ENCODE measurements at places on chromosomes 5 and 9. TPM values are rescaled to one million over a fixed set of nuclear protein-coding genes. Genes with fewer than 3 reads are reported as not detected.

DNA sequence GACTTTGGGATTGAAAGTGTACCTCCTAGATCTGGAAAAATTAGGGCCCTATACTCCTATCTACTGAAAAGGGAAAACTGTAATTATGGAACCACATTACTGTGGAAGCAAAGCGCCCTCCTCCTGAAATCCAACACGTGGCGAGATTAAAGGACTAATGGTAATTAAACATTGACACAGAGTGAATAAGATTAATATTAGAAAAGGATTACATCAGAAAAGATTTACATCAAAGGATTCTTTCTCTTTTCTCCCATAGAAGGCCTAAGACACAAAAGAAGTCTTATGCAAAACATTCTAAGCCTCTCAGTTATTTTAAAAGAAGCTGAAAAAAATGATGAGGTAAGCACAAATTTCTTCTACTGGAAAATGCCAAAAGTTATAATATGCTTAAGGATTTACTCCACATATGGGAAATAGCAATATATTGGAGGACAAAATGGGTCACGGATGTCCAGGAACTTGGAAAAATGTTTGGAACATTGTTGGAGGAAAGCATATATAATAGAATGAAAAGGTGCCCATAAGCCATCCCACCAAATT, 227.8 kb downstream of the TRPM3 start:
- DNase-seq, result no peak

DNA sequence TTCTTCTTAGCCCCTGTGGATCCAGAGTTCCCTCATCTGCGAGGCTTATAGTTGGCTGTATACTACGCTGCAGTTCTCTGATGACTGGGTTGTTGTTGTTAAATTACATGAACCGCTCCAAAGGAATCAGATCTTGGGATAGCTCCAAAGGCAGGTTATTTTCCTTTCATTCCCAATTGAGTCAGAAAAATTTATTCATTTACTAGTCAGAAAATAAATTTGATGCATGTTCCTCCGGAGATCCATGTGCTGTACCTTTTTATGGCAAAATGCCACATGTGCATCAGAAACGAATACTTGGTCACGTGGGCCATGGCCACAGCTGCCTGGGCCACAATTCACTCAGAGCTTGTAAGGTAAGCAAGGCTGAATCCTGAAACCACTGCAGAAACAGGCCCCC, 304.0 kb downstream of the NR2F1-AS1 start:
- DNase-seq, result no peak

- peak; percentile 80 for DNase-seq
Measured at GRCh38 chr5:151214614-151215545, 9.0 kb downstream of the CCDC69 start.

DNA sequence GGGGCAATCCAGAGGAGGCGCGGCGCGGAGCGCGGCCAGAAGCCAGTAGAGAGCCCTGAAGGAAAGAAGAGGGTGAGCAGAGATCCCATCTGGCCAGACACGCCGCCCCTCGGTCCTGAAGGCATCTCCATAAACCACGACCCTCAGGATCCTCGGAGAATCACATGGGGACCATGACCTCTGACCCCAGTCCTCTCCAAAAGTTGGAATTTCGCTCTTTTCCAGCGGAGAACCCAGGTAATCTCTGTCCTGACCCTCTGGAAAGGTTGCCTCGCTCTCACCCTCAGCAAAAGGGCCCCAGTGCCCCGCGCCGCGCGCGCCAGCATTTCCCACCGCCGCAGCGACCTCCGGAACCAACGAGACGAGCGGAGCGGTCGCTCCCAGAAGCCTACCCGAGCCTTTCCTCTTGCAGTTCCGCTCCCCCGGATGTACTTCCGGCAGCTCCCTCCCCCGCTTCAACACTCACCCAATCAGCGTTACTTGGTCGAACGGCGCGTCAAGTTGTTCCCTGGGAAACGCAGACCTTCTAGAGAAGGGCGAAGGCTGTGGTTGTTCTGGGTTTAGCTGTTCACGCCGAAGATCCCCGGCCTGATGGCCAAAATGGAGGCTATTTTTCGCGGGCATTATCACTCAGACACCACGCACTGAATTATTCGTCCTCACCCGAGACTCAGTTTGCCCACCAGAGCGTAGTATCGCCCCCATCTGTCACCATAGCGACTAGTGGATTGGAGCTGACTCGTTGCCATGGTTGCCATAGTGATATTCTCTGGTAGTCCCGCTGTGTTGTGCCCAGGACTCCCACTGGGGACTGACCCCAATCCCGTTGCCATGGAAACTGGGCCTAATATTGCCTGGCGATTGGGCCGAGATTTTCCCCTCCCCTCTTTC, at the start of gene STOML2:
Gene STOML2, minus strand, starts transcription at position 363 of the 891 bp plus-strand sequence. Its CDS starts 37 bp downstream, at position 326.
- peak; percentile 96 for DNase-seq

- no peak for DNase-seq
Measured at GRCh38 chr5:98425640-98426039, 347.8 kb upstream of the RGMB start.

POLR3G gene
- 0.64 TPM for total RNA-seq

DNA sequence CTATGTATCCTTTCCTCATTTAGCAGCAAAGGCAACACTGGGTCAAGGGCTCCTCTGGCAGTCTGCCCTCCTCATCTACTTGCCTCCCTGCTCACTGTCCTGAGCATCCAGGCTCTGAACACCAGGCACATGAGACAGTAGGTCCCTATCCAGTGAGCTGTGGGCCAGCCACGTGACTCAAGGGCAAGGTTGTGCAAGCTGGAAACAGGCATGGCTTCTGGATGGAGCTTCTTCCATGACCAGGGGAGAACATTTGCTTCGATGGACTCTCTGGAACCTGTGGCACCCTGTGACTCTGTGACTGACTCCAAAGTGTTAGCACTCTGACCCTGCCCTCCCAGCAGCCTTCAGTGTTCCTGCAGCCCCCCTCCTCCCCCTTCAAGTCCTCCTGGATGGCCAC, 31.2 kb downstream of the ENHO start:
- DNase-seq, result no peak

GRCh38 chr5:145867806-145868205, 5.0 kb downstream of the GRXCR2 start:
- DNase-seq, result no peak

BTNL3 gene
- 62.2 TPM for total RNA-seq

- DNase-seq, result no peak
Measured at GRCh38 chr9:28158451-28158850, 585.2 kb upstream of the C9orf72 start.

TSSK1B gene
- not detected for total RNA-seq

PRR7 gene
- total RNA-seq, result 1.2 TPM

GRCh38 chr5:31047007-31047406, 146.5 kb upstream of the CDH6 start:
- no peak for DNase-seq

GRCh38 chr5:306011-306805, 15.3 kb upstream of the AHRR start:
- DNase-seq, result no peak

DNA sequence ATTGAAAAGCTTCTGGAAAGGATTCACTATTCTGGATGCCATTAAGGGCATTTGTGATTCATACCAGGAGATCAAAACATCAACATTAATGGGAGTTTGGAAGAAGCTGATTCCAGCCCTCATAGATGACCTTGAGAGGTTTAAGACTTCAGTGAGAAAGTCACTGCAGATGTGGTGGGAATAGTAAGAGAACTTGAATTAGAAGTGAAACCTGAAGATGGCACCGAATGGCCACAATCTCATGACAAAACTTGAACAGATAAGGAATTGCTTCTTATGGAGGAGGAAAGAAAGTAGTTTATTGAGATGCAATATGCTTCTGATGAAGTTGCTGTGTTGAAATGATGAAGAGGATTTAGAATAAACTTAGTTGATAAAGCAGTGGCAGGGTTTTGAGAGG, 254.6 kb upstream of the SLC24A2 start:
- no peak for DNase-seq

DNA sequence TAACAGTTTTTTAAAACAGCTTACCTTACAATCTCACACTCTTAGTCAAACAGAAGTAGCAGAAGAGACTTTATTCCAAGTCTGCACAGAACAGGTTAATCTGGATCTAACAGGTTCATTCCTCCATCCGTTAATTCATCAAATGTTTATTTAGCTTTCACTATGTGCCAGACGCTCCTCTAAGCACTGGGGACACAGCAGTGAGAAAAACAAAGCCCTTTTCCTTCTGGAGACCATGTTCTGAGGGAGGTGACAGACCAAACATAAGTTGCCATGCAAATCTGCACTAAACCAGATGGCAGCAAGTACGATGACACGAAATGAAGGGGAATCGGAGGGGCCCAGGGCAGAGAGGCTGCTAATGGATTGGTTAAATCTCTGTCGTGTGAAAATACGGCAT, 17.1 kb upstream of the GLIPR2 start:
- no peak for DNase-seq

DNA sequence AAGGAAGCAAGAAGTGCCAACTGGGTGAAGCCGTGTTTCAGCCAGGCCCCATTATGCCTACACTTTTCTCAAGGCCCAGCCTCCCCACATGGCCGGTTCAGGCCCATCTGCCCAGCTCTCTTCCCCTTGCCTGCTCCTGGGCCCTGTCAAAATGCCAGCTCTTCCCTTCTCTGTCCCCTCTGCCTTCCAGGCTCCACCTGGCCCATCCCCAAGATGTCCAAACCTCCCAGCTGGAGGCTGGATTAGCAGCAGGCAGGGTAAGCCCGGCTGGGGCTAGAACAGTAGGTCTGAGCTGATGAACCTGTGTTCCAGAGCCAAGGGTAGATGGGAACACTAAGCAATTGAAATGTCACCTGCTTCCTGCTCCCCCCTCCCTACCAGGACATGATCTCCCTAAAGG, 64.1 kb upstream of the HSPA9 start:
- no peak for DNase-seq

- no peak for DNase-seq
Measured at GRCh38 chr9:37971108-37971459, 67.2 kb upstream of the SLC25A51 start.

DNA sequence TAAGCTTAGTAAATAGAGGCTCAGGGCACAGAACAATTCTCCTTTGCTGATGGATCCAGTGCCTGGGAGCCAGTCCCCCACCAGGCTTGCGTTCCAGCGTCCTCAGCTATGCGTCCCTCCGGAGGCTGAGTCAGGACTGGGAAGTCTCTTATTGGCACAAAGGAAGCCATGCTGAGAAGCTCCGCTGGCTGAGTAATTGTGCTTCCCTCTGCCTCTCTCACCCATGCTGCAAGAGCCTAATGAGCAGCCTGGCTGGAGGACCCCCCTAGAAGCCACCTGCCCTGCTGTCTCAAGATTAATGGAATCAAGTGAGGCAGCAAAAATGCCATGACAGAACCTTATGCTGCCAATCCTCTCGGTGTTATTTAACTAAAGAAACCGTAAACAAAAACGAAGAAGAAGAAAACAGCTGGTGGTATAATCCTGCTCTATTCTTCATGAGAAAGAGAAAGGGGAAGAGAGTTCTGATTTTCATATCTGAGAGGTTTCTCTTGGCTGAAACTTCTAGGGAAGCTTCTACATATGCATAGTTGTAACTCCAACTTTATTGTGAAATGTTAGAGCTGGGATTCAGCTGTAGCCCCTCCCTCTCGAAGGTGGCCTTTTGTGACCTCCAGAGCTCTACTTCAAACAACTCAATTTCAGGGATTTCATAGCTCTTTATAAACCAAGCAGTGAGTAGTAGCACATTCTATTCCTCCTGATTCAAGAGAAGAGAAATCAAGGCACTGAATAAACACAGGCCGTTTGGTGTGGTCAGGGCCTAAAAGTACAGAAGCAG, 185.4 kb upstream of the SEMA6A start:
- DNase-seq, result no peak

GRCh38 chr5:38467353-38468040, 88.9 kb downstream of the LIFR start:
- DNase-seq, result no peak

DOCK2 gene
- total RNA-seq, result 7.2 TPM

AGXT2 gene
- not detected for total RNA-seq

DNA sequence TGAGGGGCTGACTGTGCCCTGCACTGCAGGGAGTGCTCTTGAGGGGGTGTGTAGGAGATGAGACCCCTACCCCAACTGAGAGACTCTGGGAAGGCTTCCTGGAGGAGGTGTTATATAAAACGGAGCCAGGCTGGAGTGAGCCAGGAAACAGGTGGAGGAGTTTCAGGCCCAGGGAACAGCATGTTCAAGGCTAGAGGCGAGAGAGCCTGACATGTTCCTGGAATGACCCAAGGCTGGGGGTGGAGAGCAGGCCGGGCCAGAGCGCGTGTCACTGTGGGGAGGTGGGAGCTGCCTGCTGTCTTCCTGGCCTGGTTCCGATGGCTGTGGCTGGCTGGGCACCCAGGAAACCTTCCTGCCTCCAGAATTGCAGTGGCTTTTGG, 48.7 kb downstream of the RXRA start:
- no peak for DNase-seq

DNA sequence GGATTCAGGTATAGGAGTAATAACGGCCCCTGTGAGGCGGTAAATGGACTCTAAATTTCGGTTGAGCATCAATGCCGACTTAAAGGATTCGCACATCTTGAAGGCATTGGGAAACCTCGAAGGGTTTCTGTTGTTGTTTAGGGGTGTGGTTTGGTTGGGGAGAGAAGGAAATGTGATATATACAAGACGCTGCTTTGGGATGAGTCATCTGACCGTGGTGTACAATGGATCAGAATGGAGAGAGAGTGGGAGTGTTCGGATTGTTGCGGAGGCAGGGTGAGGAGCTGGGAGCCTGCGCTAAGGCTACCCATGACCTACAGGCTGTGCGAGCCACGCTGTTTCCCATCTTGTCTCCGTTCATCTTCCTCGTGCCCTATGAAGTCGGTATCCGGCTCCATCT, 60.4 kb upstream of the ERCC6L2 start:
- DNase-seq, result no peak

COL15A1 gene
- 4.2 TPM for total RNA-seq

GRCh38 chr5:158522776-158523175, 576.9 kb downstream of the EBF1 start:
- DNase-seq, result no peak

SOHLH1 gene
- not detected for total RNA-seq

DNA sequence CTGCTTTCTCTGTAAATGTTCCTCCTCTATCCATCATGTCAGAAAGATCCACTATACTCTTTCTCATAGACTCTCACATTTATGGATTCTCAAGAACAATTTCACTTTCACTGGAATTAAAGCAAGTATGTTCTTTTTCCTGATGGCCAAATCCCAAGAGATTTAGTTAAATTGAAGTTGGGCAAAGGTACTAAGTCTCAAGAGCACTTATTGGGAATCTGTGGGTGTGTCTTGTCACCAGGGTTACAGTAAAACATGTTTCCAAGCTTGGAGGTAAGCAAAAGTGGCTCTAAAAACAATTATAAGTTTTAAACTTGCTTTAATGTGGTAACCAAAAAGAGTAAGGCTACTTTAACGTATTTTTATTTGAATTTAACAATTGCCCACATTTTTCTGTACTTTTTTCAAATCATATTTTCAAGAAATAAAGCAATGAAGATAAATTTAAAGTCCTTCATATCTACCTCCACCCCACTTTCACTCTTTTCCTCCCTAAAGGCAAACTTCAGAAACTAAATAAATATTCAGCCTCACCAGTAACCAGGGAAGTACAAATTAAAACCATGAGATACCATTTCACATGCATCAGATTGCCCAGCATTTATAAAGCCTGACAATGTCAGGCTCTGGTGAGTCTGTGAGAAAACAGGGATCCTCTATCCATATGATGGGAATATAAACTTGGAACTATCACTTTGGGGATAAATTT, 387.4 kb downstream of the CETN3 start:
- peak; percentile 6 for DNase-seq

CDC23 gene
- 21.9 TPM for total RNA-seq
